Stimulated activated CD4-positive, alpha-beta T cell treated with anti-CD3 and anti-CD28 coated beads, Interleukin-1b, Interleukin-23, amount 100 ng/mL, for 4 hours (primary cell): ENCODE measurements at places on chromosomes 16 and 17.

- DNase-seq: no peak
Measured at GRCh38 chr17:43372273-43372911, 26.4 kb upstream of the ARL4D start.

- no peak for DNase-seq
Measured at GRCh38 chr17:7853691-7854038, 1.2 kb upstream of the TMEM88 start.

DNA sequence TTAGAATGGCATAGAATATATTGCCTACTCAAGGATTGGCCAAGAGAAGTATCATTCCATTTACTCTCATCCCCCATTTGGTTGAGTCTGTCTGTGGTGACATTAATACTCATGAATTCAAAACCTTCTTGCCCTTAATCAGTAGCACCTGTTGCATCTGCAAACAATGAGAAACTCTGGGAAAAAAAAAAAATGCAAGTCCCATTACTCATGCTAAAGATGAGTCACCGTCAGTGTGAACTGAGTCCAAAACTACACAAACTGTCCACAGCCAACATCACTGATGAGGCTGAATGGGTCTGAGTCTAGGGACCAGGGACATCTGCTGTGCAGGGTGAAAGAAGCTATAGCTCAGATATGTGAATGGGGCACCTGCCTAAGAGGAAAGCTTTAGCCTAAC lies 96.9 kb upstream of the ADAMTS18 start:
- DNase-seq: no peak

GRCh38 chr17:80347536-80347935 lies 67.4 kb upstream of the ENDOV start:
- no peak for DNase-seq

DNA sequence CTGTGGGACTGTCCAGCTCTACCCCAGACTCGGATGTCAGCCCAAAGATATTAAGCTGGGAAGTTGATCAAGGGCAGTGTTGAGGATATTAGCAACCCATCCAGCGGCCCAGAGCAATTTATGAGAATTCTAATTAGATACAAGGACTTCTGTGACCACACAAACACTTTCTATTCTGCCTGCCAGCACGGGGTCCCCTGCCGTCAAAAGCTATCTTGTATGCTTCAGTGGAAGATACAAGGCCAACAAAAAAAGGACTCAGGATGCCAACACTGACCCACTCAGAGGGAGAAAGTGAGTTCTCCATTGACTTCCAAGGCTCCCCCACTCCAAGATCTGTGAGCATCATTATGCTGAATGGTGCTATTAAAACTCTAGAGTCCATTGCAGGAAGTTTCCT lies 390.7 kb downstream of the GRIN2A start:
- no peak for DNase-seq

DNA sequence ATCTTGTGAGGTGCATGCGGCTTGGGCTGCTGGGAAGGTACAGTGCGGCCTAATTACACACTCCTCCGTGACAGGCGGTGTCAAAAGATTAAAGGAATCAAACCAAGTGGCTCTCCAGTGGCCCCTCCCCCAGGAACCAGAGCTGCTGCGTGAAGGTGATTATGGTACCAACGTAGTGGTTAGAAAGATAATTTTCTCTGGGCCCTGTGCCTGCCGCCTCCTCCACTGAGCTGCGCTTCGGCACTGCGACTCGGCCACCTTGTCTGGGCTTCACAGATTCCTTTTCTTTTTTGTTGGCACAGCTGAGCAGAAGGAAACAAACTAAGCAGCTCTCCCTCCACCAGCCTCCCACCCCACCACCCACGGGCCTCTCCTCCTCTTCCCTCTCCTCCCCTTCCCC lies 113.2 kb upstream of the SDK2 start:
- no peak for DNase-seq

GRCh38 chr17:8665684-8666083 lies 35.2 kb upstream of the MYH10 start:
- DNase-seq: no peak

DNA sequence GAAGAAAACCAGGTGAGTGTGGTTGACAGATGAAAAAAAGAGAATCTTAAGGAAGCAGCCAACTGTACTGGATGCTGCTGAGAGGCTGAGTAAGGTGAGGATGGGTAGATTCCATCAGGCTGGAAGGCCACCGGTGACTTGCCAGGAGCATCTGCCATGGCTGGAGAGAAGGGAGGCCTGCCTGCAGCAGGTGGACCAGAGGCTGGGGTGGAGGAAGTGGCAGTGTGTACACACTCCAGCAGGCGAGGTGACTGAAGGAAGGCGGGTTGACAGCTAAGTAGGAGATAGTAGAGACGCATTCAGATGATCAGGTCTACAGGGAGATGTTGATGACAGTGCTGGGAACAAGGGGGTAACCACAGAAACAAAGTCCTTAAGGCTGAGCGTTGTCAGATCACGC lies 69.5 kb downstream of the USP43 start:
- no peak for DNase-seq

- DNase-seq: no peak
Measured at GRCh38 chr16:12801511-12802042, 2.1 kb downstream of the CPPED1 start.

DNA sequence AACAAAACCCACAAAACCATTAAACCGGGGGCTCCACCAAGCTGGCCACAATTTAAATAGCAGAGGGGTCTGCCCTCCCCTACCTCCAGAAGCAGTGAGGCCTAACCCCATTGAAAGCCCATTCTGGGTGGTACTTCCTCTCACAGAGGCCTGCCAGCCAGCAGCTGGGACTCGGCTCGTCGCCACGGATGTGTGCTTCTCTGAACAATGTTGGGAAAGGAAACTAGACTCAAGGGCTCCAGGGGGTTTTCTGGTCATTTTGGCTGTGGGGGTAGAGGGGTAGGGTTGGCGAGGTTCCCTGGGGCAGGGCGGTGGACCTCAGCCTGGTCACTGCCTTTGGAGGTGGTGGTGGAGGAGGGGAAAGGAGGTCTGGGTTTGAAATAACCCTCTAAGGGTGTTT lies 4.7 kb upstream of the PLCG2 start:
- no peak for DNase-seq

DNA sequence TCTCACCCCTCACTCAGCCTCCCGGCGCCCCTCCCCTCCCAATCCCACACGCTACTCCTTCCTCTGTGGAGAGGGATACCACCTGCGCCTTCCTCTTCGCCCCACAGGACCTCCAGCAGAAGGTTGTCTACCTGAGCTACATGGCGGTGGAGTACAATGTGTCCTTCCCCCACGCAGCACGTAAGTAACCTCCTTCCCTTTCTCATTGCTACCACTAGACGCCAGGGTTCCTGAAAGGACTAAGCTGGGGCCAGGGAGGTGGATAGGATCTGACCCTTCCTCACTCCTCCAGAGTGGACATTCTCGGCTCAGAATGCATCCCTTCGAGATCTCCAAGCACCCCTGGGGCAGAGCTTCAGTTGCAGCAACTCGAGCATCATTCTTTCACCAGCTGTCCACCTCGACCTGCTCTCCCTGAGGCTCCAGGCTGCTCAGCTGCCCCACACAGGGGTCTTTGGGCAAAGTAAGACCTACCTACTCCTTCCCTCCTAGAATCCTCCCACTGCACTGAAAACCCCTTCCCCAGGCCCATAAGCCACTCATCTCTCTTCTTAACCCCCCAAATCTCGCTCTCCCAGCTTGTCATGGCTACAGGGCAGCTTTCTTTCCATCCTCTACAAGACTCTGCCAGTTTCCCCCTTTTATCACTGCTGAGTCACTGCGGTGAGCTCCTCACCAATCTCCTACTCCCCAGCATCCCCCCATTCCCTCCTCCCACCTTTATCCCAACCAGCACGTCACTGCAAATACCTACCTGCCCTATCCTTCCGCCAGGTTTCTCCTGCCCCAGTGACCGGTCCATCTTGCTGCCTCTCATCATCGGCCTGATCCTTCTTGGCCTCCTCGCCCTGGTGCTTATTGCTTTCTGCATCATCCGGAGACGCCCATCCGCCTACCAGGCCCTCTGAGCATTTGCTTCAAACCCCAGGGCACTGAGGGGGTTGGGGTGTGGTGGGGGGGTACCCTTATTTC lies 1.5 kb downstream of the CD68 start:
- no peak for DNase-seq

DNA sequence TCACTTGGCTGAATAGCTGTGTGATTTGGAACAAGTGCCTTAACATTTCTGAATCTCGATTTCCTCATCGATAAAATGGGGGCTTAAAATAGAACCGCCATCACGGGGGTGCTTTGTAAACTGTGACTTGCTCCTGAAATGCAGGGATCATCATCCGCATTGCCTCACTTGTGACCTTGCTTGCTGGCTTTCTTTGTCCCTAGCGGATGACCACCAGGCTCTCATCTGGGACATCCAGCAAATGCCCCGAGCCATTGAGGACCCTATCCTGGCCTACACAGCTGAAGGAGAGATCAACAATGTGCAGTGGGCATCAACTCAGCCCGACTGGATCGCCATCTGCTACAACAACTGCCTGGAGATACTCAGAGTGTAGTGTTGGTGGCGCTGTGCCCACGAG lies 11.9 kb upstream of the TACO1 start:
- DNase-seq: no peak

- no peak for DNase-seq
Measured at GRCh38 chr17:3998436-3998835, 34.2 kb upstream of the ATP2A3 start.

DNA sequence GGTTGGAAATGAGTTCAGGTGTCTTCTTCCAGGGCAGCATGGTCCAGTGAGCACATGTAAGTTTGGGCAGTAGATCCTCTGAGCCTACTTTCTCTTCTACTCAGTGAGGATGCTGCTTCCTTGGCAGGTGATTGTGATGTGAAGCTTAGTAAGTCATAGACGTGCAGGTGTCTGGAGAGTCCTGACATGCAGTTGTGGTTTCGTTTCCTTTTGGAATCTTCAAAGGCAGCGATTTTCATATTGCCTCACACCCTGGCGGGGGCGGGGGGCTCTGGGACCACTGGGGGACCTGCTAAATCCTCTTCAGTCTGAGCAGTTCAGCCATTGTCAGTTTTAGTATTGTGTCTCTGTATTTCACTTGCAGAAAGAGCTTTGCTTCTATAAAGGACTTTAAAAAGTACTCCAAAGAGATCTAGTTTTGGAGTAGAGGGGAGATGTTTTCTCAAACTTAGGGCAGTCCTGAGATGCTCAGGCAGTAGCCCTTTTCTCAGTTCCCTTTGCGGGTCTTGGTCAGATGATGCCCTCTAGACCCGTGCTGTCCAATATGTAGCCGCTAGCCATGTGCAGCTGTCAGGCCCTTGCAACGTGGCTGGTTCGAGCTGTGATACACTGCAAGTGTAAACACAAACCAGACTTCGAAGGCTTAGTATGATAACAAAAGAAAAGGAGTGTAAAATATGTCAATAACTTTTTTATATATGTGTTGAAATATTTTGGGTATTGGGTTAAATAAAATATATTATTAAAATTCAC lies 4.0 kb upstream of the CDK5R1 start:
- no peak for DNase-seq

DNA sequence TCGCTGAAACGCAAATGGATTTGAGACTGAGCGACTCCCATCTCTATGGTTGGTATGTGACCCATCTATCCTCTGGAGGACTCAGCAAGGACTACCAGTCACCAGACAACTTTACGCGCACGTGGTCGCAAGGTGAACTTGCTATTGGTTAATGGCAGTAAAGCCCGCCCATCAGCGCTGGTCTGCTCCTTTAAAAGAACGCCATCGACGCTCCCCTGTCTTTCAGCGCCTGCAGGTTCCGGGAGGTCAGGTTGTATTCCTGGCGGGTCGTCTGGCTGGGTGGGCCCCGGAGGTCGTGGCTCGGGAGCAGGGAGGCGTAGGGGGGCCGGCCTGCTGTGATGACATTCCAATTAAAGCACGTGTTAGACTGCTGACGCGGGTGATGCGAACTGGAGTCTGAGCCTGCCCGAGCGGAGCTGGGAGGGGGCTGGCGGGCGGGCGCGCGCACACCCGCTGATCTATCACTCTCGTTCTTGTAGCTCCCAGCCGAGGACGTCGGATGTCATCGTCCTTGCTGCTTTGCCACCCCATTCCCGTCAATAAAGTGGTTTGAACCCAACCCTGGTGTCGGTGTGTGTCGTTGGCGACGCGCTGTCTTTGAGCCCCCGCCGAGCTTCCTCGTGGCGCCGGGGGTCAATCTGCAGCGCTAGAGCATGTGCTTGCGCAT lies 15.9 kb upstream of the ERN1 start:
- DNase-seq: peak; percentile 93

GRCh38 chr16:83550183-83550569 lies 257.6 kb upstream of the HSBP1 start:
- DNase-seq: no peak

DNA sequence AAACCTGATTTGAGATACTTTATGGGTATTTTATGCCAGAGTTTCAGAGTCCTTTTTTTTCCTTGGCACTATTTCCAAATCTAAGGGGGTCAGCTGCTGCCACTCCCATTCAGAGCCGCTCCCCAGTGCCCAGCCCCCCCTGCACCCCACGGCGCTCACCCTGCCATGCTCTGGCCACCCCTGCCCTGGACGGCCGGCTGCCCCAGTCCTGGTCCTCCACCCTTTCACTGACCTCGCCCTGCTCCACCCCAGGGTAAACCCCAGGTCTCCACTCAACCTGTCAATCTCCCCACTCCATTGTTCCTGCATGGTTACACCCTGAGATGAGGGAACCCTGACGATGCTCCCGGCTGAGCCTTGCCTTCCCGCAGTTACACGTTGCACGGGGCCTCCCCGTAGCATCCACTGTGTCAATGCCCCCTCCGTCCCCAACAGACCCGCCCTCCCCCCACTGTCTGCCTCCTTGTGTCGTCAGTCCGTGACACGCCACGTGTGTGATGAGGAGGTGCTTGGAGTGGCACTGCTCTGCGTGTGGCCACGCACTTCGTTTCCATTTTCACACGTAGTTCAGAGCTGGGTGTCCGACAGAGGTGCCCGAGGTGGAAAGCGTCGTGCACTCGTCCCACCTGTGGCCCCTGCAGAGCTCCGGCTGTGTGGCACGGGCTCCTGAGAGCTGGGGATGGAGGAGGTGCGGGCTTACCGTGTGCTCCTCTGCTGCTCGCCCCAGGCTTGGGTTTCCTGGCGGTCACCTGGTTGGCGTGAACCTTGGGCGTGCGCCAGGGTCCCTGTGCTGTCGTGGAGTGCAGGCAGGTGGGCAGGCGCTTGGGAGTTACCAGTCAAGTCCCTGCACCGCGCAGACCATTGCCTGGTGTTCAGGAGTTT lies 116.5 kb downstream of the BANP start:
- no peak for DNase-seq

- DNase-seq: no peak
Measured at GRCh38 chr17:82023447-82024241, 539 bp downstream of the LRRC45 start.

GRCh38 chr17:42342242-42343008 lies 45.8 kb downstream of the STAT3 start:
- DNase-seq: no peak

- no peak for DNase-seq
Measured at GRCh38 chr17:36665417-36665816, 64.0 kb downstream of the MRM1 start.
